Caco-2 (cell line): ENCODE measurements at places on chromosomes 5 and 9.

GRCh38 chr5:139808481-139809330 lies 13.1 kb downstream of the PSD2 start:
- peak; percentile 65 for DNase-seq

- DNase-seq: no peak
Observed at GRCh38 chr9:114629563-114630090, 18.5 kb downstream of the TMEM268 start.

- no peak for DNase-seq
Observed at GRCh38 chr5:35852084-35852734, 4.5 kb upstream of the IL7R start.

DNA sequence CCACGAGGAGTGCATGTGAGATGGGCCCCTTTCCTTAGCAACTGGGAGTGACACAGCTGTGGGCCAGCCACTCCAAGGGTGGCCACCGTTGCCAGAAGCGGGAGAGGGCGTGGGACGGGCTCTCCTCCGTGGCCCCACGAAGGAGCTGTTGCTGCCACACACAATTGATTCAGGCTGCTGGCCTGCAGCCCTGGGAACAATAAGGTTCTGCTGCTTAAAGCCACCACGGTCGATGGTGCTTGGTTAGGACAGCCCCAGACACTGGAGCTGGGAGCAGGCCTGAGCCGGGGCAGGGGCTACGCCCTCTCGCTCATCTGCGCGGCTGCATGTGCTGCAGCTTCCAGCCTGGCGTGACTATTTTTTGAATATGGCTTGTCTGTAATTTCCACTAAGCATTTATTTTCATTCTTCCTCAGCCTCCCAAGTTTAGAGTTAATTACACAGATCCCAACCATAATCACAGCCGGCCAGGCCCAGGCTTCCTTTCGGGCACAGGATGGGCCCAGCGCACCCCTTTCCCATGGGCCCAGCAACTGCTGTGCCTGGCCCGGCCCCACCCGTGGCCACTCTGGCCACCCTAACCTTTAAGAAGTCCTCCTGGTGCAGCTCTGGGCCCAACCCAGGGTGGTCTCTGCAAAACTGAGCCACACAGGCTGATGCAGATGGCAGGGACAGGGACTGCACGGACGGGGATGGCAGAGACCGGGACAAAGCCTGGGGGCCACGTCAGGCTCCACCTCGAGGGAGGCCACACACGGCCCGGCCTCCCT lies 49.7 kb downstream of the VAV2 start:
- DNase-seq: no peak

DNA sequence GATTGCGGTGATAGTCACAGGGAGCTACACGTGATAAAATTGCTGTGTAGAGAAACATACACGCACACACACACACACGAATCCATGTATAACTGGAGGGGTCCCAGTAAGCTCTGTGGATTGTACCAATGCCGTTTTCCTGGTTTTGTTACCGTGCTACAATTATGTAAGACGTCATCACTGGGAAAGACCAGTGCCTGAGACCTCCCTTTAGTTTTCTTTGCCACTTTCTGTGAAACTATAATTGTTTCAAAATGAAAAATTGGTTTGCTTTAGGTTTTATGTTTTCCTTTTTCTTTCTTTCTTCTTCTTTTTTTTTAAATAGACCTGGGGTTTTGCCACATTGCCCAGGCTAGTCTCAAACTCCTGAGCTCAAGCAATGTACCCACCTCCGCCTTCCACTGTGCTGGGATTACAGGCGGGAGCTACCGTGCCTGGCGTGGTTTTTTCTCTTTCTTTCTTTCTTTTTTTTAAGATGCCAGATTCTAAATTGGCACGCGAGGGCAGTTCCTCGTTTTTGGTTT lies 21.3 kb downstream of the OR2V2 start:
- DNase-seq: no peak

- no peak for DNase-seq
Observed at GRCh38 chr9:90607701-90608516, 34.7 kb downstream of the DIRAS2 start.

GRCh38 chr9:114603248-114603647 lies 7.8 kb upstream of the TMEM268 start:
- DNase-seq: no peak

DNA sequence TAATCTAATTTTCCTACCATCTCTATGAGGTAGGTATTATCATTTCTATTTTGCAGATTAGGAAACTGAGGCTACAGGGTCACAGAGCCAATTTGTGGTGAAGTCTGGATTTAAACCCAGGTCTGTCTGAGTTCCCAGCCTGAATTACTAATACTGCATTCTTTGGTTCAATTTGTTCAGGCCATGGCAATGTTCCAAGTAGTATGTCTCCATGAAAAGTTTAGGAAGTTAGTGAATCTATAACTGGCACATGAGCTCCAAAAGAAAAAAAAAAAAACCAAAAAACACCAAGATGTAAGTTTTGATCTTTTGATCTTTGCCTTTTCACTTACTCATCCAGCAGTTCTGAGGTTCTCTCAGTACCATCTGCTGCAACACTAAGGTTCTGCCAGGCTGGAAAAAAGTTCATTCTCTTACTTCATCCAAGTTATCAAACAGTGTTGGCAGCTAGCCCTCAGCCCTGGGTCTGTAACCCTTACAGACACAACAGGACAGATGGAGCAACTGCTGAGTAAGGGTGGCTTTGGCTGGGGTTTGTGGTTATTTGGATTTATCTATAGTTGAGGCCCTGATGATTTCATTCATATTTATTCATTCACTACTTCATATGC lies 4.4 kb upstream of the TMEM268 start:
- no peak for DNase-seq

GRCh38 chr5:31574772-31575171 lies 42.7 kb downstream of the C5orf22 start:
- no peak for DNase-seq

DNA sequence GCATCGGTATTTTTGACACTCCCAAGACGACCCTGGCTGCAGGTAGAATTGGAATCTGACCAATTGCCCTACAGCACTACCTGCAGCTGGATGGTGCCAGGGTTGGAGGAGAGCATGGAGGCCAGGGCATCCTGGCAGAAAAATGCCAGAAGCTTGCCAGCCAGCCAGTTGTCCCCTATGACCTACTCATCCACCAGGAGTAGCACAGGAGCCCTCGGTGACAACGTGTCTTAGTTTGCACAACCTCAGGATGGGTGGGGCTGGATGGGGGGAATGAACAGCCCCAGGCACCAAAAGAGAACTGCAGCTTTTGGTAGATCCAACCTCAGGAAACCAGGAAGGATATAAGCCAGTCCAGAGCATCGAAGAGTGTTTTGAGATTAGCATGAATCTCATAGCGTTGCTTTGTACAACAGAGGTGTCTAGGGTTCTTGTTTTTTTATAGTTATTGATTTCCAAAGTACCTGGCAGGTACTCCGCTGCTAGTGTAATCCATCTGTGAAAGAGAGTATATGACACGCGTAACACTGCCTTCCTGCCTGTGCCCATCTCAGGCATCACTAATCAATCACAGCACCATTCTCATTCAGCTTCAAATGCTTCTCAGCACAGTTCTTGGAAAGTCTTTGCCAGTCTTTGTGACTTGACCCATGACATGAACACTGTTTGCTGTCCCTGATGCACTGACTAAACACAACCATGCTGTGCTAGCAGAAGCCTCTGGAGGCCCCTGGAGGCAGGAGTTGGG lies 36.7 kb upstream of the ASS1 start:
- DNase-seq: no peak

DNA sequence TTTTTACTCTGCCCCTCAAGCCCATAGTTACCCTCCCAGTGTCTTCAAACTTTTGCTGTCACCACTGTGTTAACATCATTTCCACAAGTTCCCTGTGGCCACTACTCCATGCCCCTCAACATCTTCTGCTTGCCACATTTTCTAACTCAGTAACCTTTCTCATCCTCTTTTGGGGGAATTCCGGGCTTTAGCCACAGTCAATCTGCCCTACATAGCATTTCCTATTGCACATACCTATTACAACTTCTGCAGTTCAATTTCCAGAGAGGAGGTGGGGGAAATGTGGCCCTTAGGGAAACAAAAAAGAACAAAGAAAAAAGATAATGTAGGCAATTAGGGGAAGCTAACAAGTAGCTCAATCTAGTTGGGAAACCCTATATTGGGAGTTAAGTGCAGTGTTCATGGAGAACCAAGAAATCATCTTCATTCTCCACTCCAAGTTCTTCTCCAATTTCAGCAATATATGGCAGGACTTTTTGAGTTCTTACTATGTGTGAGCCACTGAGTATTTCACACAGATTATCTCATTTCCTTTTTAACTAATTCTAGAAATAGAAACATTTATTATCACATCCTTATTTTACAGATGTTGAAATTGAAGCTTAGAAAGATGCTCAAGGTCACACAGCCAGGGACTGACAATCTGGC lies 40.2 kb upstream of the LPAR1 start:
- DNase-seq: no peak

DNA sequence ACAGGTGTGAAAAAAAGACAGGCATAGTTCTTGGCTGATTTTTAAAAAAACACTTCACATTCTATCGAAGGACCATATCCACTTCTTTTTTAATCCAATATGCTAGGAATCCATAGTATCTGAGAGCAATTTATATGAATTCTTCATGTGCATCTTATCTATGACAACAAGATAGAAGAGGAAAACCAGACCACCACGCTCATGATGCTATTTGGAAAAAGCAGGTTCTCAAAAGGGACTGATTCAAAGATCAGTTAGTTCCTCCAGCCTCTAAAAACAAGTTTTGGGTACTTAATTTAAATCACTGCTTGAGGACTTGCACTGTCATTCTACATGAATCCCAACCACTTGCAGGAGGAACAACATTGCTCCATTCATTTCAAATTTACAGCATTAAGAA lies 6.3 kb downstream of the MEF2C start:
- DNase-seq: no peak

DNA sequence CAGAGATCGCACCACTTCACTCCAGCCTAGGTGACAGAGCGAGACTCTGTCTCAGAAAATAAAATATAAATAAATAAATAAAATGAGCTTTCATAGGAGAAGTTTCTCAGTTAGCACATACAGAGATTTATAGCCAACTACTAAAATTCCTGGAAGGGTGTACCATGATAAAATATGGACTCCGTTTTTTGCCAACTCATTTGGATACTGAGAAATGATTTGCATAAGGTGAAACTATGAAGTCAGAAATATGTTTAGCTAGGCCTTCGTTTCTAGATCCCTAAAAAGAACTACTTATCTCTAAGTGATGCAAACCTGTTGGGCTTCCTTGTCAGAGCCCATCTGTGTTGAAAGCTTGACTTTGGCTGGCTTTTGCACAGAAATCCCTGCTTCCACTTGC lies 56.9 kb upstream of the SLC1A1 start:
- DNase-seq: no peak

GRCh38 chr5:93403141-93403928 lies 177.7 kb downstream of the NR2F1-AS1 start:
- no peak for DNase-seq

DNA sequence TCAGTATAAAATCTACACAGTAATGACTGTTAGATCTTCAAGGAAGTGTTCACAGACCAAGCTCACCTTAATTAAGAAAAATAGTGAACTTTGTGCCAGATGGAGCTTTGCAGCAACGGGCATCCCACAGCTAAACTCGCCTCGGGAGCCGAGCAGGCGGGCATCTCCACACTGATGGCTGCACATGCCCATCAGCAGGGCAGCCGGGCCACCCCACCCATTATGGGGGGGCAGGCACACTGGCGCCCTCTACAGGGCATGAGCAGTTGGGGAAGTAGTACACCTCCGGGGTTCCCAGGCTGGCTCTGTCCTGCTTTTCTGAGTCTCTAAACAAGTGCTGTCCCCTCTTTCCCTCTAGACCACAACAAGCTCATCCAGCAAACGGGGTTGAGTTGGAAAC lies 21.6 kb downstream of the ANKS6 start:
- DNase-seq: no peak

DNA sequence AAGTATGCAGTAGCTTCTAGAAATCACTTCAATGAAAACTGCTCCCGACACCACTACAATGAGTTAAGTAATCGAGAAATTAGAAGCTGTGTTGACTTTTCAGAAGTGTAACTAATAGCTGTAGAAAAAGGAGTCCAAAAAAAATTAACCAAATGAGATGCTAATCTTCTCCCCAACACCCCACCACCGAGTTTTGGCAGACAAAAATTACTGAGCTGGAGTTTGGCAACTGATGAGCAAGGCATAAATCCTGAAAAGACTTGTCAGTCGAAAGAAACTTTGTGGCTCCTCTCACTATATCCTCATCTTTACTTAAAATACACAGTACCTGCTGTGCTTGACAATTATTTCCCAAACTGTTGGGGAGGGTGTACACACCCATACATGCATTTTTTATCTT lies 191.9 kb downstream of the EBF1 start:
- DNase-seq: no peak

GRCh38 chr9:19828576-19829109 lies 39.8 kb upstream of the SLC24A2 start:
- DNase-seq: no peak

GRCh38 chr5:160036884-160037283 lies 27.9 kb downstream of the TTC1 start:
- no peak for DNase-seq

DNA sequence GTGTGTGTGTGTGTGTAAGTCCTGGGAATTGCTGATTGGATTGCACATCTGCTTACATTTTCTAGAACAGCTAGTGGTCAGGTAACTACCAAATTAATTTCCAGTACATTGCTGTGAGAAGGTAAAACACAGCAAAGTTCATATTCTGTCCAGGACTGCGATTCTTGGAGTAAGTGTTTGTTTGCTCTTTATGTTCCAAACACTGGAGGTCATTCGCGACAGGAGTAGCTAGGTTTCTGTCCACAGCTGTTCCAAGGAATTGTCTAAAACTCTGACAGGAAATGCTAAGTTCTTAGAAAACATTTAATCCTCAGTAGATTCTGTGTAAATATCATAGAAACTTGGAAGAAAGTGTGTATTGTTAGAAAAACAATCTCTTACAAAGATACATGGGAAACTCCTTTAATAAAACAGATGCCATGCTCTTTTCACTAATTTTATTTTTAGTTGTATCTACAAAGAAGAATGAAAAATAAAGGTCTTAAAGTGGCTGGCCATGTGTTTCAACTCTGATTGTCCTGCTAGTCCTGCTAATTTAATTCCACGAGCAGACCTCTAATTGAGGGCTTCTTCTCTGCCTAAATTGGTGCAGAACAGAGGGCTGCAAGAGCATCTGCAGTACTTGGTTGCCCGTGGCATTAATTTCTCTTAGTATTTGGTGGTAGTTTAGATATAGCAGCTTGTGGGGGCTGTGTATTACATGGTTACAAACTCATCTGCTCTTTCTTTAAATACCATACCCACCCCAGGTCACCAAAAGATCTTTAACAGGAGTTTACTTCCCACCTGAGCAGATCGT lies 464.5 kb downstream of the RASEF start:
- no peak for DNase-seq

DNA sequence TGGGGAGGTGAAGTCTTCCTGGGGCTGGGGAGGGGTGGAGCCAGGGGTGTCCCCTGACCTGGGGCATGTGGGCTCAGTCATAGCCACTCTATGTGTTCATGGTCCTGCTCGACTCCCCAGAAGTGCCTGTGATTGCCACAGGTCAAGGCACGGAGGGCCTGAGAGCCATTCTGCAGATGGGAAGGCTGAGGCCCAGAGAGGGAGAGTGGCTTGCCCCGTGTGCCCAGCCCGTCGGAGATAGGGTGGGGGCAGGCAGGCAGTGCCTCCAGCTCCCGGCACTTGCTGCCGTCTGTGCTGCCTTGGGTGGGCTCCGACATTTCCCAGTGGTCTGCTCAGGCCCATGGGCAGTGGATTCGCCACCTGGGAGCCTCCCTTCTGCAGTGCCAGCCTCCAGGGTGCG lies 74.0 kb downstream of the RXRA start:
- no peak for DNase-seq

- peak; percentile 95 for DNase-seq
Observed at GRCh38 chr5:160923936-160924710, 72.1 kb upstream of the ATP10B start.

GRCh38 chr5:54804086-54804485 lies 181.3 kb downstream of the ESM1 start:
- no peak for DNase-seq
